ENCODE measurements at places on chromosomes 7 and 10.

DNA sequence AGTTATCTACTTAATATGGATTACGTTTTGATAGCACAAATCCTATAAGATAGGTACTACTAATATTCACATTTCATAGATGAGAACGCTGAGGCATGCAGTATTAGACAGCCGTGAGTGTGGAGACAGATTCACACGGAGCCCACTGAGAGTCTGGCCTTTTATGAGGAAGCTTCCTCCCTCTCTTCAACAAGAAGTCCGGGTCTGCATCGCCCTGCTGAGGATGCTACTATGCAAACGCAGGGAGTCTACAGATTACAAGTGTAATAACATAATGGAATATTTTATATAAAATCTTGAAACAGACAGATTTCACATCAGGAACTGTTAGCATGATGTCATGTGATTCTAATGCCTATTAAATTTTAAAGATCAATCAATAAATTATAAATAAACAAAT is 255.9 kb upstream of the GLI3 start:
- no peak for DNase-seq

- no peak for DNase-seq
Observed at GRCh38 chr7:50446542-50446960, 3.6 kb downstream of the FIGNL1 start.

- DNase-seq = no peak
Observed at GRCh38 chr7:51013218-51013786, 230.6 kb upstream of the GRB10 start.

DNA sequence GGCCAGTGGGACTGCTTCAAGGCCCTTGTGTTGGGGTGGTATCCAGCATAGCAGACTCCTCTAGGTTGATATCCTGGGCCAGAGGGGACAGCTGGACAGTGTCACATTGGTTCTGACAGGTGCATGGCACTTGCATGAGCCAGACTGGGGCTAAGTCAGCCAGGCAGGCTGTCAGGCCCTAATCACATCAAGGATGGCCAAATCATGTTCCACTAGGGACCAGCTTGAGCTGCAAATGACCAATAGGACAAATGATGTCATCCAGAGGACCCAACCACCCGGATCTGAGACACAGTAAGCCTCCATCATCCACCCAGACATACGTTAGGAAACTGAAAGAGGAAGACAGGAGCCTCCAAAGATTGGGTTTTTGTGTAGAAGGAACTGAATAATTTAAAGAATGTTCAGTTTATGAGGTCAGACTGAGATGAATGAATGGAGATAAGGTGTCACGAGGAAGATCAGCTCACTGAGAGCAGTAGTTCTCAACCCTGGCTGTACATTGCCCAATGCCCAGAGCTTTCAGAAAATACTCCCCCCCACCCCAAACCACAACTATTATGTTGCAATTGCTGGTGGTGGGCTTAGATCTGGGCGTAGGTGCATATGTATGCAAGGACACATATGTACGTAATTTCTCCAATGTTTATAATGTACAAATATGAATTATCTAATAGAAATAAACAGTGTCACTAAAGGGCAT is 75.2 kb upstream of the INHBA start:
- peak; percentile 11 for DNase-seq

DNA sequence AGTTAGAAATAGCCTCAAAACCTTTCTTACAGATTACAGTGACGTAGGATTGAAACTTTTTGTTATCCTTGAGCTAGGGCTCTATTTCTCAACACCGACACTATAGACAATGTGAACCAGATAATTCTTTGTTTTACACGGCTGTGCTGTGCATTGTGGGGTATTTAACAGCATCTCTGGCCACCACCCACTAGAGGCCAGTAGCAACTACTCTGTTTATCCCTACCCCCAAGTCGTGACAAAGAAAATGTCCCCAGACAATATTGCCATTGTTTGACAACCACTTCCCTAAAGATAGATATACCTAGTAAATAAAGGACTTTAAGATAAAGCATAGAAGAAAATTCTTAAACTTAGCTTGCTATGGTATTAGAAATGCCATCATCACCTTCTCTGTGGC is 359.6 kb downstream of the ARL4A start:
- no peak for DNase-seq

DNA sequence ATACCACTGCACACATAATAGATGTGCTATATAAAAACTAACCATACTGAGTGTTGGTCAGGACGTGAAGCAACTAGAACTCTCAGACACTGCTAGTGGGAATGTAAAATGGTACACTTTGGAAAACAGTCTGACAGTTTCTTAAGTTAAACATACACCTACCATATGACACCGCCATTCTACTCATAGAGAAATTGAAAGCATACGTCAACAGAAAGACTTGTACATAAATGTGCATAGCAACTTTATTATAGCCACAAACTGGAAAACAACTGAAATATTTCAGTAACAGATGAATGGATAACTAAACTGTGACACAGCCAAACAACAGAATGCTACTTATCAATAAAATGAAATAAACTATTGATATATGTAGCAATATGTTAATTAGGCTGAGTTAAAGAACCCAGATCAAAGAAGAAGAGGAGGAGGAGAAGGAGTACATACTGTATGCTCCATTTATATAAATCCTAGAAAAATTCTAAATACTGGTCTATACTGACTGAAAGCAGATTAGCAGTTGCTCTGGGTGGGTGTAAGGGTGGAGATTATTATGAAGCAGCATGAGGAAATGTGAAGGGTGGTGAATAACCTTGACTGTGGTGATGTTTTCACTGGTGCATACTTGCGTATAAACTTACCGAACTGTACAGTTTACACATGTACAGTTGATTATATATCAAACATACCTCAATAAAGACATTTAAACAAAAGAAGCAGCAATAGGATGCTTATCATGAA is 48.6 kb downstream of the ARHGAP21 start:
- DNase-seq = no peak

- DNase-seq = no peak
Observed at GRCh38 chr10:3062502-3063186, 4.7 kb upstream of the PFKP start.

- DNase-seq = peak; percentile 29
Observed at GRCh38 chr10:16809074-16809718, 8.0 kb downstream of the RSU1 start.

GRCh38 chr10:96369890-96370583 is 11.2 kb upstream of the OPALIN start:
- DNase-seq = no peak

GRCh38 chr7:134554417-134554966 is 5.6 kb downstream of the AKR1B15 start:
- DNase-seq = no peak

DNA sequence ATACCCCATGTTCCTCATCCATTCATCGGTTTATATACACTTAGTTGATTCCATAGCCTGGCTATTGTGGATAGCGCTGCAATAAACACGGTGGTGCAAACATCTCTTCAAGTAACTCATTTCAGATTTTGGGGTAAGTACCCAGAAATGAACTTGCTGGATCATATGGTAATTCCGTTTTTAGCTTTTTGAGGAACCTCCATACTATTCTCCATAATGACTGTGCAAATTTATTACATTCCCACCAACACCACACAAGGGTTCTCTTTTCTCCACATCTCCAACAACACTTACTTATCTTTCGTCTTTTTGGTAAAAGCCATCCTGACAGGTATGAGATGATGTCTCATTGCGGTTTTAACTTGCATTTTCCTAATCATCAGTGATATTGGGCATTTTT is 3.7 kb downstream of the NPFFR1 start:
- DNase-seq = no peak

- DNase-seq = no peak
Observed at GRCh38 chr7:43071604-43072003, 40.8 kb upstream of the HECW1 start.

DNA sequence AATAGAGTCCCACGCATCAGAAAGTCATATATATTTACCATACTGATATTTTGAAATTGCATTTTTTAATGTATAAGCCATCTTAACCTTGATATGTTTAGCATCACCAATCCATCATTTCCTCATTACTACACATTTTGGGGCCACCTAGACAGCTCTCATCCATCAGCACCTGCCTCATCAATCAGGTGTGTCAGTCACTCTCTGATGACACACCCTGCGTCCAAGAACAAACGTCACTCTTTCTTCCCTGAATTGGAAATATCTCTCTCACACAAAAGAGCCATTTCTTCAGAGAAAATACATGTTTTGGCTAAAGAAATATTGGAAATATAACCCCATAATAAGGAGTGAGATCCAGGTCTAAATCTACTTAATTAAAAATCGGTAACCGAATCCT is 38.9 kb upstream of the RSU1 start:
- DNase-seq = no peak

DNA sequence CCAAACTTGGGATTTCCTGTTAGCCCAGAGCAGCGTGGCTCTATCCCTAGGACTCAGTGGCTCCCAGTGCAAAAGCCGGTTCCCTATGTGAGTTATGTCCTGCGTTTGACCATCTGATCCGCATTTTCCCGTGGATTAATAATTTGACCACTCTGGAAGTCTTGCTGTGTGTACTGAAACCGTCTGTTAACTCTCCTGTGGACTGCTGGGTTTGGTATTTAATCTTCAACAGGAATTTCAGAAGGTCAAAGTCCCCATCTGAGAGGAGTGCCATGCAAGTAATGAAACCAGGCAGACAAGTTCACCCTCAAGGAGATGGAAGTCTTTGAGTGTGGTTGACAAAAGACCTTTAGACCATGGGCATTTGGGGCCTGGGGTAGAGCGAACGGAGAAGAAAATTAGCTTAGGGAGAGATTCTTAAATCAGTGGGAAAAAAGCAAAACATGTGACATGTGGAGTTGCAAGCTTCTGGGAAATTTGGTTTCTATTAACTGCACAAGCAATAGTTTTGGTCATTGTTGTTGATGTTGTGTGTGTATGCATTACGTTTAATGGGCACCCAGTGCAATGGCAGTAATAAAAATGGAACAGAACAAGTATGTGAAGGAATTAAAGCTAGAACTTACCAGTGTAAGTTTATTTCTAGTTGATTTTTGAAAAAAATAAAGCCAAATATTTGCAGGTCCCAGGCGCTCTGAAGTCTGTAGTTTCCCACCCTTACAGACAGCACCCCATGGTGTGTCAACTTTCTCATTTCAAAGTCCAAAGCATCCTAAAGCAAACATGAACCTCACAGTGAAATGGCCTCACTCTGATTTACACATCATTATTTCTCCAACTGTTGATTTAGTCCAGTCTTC is 38.2 kb downstream of the LYZL1 start:
- DNase-seq = no peak

DNA sequence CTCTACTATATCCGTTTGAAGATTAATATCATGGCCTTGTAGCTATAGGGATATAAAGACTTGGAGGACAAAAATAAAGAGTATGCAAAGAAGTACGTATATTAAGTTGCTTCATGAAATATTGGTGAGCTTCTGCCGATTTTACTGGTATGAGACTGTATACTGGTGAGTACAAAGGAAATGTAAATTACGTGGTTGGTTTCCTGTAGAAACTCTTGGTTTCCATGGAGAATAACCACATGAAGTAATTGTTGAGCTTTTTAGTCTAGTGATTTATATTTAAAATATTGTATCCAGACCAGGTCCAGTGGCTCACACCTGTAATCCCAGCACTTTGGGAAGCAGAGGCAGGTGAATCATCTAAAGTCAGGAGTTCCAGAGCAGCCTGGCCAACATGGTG is 32.2 kb upstream of the GLI3 start:
- no peak for DNase-seq

DNA sequence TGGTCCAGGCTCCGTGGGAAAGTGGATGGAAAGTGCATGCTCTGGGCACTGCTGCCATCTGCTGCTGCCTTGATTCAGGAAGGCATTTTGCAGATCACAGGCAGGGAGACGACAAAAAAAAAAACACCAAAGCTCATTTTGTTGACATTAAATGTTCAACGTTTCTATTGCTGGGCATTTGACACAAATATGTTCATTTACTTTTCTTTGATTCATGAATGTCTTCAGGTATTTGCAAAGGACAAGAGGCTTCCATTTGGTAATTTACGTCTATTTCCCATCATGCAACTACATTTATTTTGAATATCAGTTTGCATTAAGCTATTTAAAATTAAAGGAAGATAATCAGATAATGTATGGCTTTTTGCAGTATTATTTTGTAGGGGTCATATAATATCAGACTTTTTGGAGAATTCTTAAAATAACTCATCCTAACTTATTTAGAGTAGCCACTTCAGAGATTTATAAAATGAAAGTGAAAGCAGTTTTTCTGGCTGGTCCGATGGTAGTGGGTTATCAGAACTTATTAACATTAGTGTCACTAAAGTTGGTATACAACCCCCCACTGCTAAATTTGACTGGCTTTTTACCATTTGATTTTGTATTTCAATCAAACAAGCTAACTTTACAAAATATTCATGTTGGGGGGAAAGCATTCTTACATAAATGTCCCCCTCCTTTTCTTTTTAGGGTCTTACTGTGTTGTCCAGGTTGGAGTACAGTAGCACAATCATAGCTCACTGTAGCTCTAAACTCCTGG is 65.3 kb downstream of the PDIA4 start:
- peak; percentile 89 for DNase-seq

- peak; percentile 11 for DNase-seq
Observed at GRCh38 chr7:133491201-133491691, 238.4 kb downstream of the EXOC4 start.

DNA sequence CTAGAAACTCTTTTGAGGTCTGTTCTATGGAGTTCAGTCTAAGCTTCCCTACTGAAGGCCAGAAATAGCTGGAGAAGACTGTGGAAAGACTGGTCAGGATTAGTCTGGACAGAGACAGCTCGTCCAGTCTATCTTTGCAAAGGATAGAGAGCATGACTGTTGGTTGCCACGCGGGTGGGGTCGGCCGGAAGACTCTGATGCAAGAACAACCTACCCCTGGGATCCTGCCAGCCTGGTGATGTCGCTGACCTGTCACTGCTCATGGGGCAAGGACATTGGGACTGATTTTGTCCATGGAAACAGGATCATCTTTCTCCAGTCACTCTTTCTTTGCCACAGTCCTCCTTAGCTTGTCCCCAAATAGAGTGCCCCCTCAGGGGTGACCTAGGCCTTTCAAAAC is 337.6 kb upstream of the NPSR1 start:
- DNase-seq = no peak

DNA sequence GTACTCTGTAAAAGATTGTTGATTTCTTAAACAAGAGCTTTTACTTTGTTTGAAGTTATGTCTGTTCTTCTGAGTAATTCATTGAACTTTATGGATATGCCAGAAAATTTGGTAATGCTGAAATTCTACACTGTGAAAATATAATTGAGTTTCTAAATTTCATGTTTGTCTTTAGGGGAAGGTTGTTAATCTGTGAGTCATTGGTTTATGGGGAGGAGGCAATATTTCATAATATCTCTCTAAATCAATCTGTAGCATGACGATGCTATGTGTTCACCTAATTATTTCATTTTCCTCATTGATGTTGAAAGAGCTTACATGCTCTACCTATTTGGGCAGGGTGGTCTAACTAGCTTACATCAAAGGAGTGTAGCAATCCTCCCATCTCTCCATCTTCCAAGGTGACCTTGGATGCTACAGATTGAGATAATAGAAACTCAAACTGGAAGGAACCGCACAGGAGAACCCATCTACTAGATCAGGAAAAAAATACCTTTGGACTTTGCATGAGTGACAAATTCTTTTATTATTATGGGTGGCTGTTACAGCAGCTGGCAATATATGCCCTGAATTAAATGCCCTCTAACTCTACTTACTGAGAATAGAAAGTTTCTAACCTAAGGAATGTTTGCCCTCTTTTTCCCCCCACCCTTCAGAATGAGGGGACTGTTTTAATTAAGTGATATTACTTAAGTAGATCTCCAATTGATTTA is 8.4 kb upstream of the SNX13 start:
- no peak for DNase-seq

- DNase-seq = peak; percentile 55
Observed at GRCh38 chr10:91758303-91759146, 39.7 kb upstream of the TNKS2 start.

- no peak for DNase-seq
Observed at GRCh38 chr10:11962176-11962575, 80.4 kb downstream of the UPF2 start.

Data from globus pallidus (tissue), 1 donor.